Transverse colon (tissue), 4 donors: ENCODE measurements at places on chromosomes 5 and 9.

DNA sequence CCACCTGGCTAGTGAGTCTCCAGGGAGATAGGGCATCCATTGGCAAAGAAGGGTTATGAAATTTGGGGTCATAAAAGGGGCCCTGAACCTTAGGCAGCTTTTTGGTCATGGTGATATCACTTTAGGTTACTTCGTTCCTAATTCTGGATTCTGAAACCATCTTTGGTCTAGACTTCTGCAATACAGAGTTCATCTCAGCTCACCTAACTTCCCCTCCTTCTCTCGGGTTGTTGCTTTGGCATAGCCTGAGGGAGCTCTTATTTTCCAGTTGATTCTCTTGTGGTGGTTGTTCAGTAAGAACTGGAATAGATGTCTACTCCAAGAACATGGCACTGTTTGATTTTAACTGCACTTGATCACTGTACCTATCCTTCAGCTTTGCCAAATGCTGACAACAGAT is 148.9 kb upstream of the RUSC2 start:
- no peak for DNase-seq

GRCh38 chr5:168601972-168602371 is 22.8 kb upstream of the PANK3 start:
- no peak for DNase-seq

DNA sequence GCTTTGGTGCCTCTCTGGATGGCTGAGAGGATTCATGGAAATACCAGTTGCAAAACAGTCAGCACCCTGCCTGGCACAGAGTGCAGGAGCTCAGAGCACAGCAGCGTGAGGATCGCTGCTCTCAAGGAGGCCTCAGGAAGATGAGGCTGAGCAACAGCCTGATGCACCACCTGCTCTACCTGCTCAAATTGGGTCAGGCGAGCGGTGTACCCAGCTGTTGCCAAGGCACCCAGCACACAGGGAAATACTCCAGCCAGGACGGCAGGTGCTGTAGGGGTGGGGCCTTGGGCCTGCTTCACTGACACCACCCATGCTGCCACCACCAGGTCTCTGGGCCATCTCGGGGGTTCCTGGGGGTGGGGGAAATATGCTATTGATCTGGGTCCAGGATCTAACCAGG is 4.3 kb downstream of the EEIG1 start:
- DNase-seq = peak; percentile 77

- DNase-seq = no peak
Measured at GRCh38 chr5:108546939-108547338, 165.0 kb upstream of the FBXL17 start.
